ENCODE measurements at places on chromosomes 11 and 22.

DNA sequence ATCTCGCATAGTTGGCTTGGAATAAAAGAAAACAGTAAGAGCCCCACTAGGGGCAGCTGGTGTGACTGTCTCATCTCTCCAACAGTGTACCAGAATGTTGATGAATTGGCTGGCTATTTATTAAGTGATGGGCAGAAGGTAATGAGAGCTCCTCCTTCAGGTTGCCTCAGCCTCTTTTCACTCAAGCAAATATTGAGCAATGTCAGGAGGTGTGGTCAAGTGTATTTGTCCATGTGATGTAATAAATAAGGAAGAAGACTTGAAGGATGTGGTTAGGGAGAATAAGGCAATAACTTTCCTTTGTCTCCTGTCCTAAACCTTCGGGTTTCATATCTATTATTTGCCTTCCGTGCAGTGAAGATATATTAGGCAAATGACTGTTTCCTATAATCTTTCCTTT, at the start of gene TCN1:
Gene TCN1 (minus strand): TSS at position 91 of the 400 bp plus-strand sequence. CDS start 17 bp downstream, at position 74.
- DNase-seq, result no peak

DNA sequence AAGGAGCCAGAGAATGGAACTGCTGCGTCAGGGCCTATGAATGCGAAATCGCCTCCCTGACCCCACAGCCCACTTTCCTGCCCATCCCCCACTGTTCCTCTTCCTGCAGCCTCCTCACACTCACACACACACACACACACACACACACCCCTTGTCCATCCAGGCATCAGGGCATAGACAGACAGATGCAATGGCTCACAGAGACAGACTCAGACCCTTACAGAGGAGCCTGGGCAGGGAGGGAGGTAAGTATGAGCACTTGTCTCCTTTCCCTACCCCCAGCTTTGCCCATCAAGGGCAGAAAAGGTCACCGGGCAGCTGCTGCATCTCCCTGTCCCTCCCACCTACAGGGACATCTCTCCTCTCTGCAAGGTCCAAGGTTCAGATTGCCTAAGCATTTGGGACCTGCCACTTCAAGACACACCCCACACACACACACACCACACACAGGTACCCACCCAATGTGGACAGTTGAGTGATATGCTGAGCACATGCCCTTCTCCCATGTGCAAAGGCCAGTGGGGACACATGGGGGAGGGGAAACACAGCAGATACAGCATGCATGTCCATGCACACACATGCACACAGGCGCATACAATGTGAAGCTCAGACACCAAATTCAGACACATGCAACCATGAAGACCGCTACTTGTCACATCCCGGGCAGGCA, 2.0 kb upstream of the NRXN2 start:
- DNase-seq, result no peak

DNA sequence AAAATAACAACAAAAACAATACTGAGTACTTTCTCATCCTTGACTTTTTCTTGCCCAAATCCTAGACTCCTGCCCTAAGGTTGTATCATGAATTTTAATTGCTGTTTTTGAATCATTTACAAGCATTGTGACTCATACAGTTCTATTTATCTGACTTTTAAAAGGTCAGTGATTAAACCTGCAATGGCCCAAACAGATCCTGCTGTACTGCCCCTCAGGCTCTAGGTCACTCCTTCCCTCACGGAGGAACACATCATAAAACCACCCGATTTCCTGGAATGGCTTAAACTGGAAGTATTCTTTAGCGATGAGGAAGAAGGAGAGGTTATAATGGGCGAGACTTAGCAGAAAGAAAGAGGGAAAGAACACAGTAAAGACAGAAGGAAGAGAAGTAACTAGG, 12.3 kb downstream of the ARFGAP3 start:
- no peak for DNase-seq

DNA sequence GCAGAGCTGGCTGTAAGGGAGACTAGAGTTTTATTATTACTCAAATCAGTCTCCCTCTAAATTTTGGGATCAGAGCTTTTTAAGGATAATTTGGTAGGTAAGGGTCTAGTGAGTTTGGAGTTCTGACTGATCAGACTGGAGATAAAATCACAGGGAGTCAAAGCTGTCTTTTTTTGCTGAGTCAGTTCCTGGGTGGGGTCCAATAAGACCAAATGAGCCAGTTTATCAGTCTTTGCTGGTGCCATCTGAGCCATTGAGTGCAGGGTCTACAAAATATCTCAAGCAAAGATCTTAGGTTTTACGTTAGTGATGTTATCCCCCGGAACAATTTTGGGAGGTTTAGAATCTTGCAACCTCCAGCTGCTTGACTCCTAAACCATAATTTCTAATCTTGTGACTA, 935.1 kb upstream of the RAG2 start:
- DNase-seq, result no peak

Data from stimulated activated CD4-positive, alpha-beta T cell treated with anti-CD3 and anti-CD28 coated beads, Interleukin-2, amount 100 ng/mL, for 24 hours (primary cell).